ENCODE measurements at places on chromosomes 3 and 15. TPM values are rescaled to one million over a fixed set of nuclear protein-coding genes. Genes with fewer than 3 reads are reported as not detected.

The TGM4 gene
- not detected for total RNA-seq

The GTF2A2 gene
- 246 TPM for total RNA-seq

The ALS2CL gene
- total RNA-seq, result 20.8 TPM

The SAXO2 gene
- total RNA-seq, result 22.8 TPM

The CADPS gene
- 20.8 TPM for total RNA-seq

The SCG3 gene
- total RNA-seq, result 9.9 TPM

The SLC22A13 gene
- total RNA-seq, result 0.13 TPM

The STRC gene
- total RNA-seq, result 0.62 TPM

The AHSG gene
- not detected for total RNA-seq

The ZBED2 gene
- total RNA-seq, result not detected

The CCR2 gene
- total RNA-seq, result not detected

The GPX1 gene
- 178 TPM for total RNA-seq

The GOLGA6L7 gene
- total RNA-seq, result 0.15 TPM

The SIDT1 gene
- not detected for total RNA-seq

The SLC2A2 gene
- total RNA-seq, result 0.48 TPM

The STAC gene
- total RNA-seq, result 1.2 TPM

The POC1A gene
- total RNA-seq, result 25.8 TPM

The WDR53 gene
- 16.3 TPM for total RNA-seq

The LAMB2 gene
- total RNA-seq, result 76.6 TPM

The KLHL40 gene
- total RNA-seq, result not detected

The ATP13A5 gene
- 0.43 TPM for total RNA-seq

The ISLR2 gene
- 1.2 TPM for total RNA-seq

The DAPK2 gene
- 1.4 TPM for total RNA-seq

The CTDSPL gene
- total RNA-seq, result 30.0 TPM

The PPIP5K1 gene
- total RNA-seq, result 5.4 TPM

The MKRN2 gene
- total RNA-seq, result 18.8 TPM

The GNB4 gene
- 13.8 TPM for total RNA-seq

The WDR72 gene
- total RNA-seq, result 13.0 TPM
